ENCODE measurements at places on chromosomes 2 and 18.

DNA sequence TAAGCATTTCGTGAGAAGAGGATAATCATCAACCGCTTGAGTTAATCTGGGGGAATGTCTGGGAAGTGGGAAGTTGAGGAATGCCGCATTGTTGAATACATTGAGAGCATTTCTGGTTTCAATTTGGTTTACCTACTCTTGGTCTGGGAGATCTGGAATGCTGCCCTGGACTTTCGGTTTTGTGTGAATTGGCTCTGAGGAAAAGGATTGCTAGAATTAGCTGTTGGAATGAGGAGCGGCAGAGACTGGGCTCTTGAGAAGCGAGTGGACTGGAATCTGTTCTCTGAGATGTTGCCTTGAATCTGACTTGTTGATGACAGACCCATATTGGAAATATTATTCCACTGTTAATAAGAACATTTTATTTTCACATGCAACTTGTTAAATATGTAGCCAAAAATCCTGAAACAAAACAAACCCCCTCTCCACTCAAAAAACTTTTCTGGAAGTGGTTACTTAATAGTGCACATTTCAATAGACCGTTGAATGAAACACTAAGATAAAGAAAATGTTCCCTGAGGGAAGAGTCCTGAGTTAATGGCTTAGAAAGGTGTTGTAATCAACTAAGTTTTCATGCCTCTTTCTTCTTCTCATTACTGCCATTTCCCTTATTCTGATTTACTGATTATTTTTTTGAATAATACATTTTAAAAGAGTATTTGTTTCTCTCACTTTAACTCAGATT, 50.8 kb downstream of the PTPRM start:
- DNase-seq, result no peak

- no peak for DNase-seq
Observed at GRCh38 chr18:38933322-38933721, 1367.7 kb upstream of the CELF4 start.

DNA sequence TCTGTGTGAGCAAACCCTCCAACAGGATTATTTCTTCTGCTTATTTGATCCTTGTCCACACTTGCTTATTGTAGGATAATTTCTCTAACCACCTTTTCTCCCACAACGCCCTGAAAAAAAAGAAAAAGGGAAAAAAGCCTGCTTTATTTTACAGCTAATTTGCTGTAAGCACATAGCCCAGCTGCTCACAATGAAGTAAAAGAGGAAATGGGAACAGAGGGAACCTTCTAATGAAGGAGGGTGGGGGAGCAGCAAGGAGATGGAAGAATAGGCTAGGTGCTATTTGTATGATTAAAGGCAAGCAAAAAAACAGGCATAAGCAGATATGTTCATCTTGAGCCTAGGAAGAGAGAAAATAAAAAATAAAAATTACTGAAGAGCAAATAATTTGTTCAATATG, 331.6 kb downstream of the TXNL1 start:
- DNase-seq, result no peak

GRCh38 chr2:134375935-134376334, 122.1 kb downstream of the MGAT5 start:
- no peak for DNase-seq

DNA sequence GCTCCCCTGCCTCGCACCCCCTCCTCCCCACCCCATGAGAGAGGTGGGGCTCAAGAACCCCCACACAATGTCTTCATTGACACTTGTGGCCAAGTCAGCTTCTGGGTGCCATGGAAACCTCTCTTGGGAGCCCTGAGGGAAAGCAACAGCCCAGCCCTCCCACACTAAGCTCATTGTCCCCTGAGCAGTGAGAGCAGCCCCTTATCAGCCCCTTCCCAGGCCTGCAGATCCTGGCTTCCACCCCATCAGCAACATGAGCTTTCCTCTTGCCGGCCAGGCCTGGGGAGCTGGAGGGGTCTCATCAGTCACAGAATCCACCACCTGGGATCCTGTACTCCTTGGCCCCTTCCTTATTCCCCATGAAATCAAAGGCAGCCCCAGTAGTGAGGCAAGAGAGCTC, 107.8 kb upstream of the ST3GAL5 start:
- DNase-seq, result peak; percentile 79

All from K562 (cell line).